Activated CD4-positive, alpha-beta T cell treated with anti-CD3 and anti-CD28 coated beads for 36 hours (primary cell): ENCODE measurements at places on chromosomes 2 and 18.

- DNase-seq = no peak
Measured at GRCh38 chr2:83573060-83573459, 886.0 kb downstream of the SUCLG1 start.

DNA sequence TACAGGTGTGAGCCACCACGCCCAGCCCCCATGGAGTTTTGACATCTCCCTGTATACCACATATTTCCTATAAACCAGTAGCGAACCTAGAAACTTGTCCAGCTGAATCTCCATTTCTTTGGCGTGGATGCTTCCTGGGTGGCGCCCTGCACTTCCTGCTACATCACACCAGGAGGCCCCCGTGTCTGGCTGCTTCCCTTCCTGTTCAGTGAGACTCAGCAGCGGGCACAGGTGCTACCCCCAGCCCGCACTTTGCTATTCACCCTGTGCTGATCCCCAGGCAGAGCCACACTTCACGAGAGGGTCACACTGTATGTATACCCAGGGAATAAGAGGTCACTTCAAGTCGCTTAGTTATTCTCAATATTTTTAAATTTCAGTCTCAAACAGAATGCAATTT lies 35.0 kb downstream of the CYP27C1 start:
- DNase-seq = peak; percentile 46

DNA sequence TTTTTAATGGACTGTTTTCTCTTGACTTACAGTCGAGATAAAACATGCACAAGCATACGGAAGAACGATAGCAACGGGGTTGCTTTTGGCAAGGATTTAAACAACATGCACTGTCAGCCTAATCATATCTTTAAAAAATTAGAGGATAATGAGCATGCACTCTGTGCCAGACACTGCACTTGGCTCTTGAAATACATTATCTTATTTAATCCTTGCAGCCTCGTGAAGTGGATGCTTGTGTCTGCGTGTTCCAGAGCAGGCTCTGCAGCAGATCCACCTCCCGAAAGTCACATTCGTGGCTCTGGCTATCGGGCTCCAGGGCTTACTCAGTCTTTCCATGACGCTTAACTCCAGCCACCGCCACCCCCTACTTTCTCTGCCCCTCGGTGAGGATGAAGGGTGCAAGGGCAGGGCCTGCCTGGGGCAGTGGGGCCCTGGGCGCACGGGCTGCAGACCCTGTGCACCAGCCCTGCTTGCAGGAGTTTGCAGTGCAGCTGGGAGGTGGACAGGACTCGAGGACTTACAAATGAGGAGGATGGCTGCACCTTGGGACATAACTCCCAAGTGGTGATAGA lies 61.7 kb downstream of the ACKR3 start:
- no peak for DNase-seq

- DNase-seq = peak; percentile 60
Measured at GRCh38 chr18:49227441-49228165, 232.8 kb downstream of the DYM start.

- DNase-seq = no peak
Measured at GRCh38 chr2:73919596-73920228, 7.0 kb upstream of the DGUOK start.

DNA sequence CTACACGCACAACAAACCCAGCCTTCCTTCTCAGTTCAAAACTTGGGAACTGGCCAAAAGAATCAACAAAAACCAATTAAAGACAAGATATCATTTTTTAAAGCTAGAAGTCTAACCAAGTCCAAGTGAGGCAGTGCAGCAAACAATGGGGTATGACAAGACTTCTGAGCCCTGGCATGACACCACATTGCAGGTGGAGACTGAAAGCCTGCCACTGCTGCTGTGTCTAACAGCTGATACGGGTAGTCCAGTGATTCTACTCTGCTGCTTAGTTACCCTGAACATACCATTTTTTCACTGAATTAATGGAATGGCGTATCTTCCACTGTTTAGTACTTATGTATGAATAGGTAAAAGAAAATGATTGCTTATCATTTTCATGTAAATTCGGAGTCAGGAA lies 47.4 kb upstream of the KIDINS220 start:
- no peak for DNase-seq

DNA sequence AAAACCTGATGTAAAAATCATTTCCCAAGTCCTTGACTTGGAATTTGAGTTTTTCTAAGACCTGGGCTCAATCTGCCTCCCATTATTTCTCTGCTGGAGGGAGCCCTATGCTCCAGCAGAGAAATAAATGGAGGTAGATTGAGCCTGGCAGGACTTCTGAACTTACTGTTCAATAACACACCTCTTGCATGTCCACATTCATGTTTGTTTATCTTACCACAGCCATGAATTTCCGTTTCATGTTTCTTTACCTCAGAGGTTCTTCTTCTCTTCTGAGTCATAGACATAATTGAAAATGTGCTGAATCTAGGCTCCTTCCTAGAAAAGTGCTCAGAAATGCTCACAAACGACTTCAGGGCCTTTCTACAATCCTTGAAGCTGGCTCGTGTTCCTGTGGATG lies 170.8 kb downstream of the PMAIP1 start:
- DNase-seq = no peak

DNA sequence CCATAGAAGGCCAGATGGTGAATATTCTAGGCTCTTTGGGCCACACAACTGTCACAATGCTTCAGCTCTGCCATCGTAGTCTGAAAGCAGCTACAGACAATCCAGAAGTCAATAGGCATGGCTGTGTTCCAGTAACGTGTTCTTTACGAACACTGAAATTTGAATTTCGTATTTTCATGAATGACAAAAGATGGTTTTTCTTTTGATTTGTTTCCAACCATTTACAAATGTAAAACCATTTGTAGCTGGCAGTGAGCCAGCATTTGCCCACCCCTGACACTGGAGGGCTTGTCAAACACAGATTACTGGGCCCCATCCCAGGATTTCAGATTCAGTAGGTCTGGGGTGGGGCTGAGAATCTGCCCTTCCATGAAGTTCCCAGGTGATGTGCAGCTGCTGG lies 83.0 kb upstream of the ATG16L1 start:
- no peak for DNase-seq

DNA sequence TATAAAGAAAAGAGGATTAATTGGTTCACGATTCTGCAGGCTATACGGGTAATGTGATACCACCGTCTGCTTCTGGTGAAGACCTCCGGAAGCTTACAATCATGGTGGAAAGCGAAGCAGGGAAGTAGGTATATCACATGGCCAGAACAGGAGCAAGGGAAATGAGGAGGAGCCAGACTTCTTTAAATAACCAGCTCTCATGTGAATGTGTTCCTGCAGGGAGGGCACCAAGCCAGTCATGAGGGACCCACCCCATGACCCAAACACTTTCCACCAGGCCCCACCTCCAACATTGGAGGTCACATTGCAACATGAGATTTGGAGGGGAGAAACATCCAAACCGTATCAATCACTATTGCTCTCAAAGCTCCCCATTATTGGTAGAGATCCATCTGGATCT lies 61.8 kb downstream of the EFEMP1 start:
- DNase-seq = no peak

DNA sequence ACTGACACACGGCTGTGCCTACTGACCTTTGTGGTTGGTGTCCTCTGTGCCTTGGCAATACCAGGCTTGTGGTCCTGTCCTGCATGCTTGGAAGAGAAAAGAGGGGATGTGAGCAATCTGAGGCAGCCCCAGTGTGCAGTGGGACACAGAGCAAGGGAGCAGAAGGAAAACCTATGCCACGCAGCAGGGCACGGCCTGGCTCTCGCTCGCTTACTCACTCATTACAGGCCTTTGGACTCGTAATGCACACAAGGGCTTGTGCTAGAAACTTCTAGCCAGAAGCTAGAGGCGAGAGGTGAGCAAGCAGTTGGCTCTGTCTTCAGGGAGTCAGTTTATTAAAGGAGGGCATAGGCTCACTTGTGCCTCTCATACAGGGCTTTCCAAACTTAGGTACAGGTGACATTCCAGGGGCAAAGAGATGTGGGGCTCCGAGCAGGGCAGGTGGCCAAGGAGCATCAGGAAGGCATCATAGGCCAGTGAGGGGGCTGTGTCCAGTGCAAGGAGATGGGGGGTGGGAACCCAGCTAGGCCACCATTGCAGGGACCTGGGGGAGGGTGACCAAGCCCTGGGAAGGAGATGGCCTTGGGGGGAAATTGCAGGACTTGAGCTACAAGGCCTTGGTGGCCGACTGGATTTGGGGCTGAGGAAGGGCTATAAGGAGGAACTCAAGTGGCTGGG lies 100.8 kb downstream of the DYSF start:
- DNase-seq = no peak

DNA sequence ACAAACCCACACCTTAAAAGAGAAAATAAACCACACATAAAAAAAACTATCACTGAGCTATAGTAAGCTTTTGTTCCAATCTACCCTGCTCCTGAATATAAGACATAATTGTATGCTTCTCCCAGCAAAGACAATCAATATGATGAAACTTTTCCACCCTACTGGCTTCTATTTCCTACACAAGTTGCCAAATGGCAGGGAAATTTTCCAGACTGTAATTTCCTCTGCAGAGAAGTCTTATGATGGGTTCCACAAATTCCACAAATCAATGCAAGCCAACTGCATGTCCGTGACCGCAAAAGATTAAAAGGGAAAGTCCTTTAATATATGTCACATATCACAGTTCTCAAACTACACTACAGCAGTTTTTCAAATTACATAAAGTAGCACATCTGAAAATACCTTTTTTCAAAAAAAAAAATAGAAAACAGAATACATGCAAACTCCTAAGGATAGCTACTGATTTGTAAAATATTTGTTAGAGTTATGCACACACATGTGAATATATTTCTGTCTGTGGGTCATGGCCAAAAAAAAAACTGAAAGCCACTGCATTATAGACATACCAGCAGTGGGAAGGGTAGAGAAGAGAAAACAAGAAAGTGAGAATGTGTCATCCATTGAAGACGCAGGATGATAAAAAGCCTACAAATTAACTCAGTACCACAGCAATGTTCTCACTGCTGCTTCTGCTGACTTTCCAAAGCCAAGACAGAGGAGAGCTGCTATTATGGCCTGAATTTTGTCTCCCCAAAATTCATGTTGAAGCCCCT lies 61.4 kb downstream of the RPL31 start:
- no peak for DNase-seq

- no peak for DNase-seq
Measured at GRCh38 chr18:59550174-59550516, 147.1 kb downstream of the CCBE1 start.

- DNase-seq = peak; percentile 2
Measured at GRCh38 chr2:232336981-232337720, 41.4 kb upstream of the ALPP start.

DNA sequence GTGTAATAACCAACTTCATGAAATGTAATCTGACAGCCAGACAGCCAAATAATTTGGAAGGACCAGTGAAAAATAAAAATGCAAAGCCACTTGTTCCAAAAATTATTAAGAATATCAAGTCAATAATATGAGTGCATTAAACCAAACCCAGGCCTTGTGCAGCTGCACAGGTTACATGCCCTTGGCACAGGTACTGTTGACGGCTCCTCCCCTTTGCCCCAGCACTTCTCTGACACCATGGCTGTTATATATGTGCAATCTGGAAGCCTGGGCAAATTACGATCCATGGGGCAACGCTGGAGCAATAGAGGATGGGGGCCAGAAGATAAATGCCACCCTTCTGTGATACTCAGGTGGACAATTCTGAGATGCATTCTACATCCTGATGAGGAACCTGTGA lies 68.9 kb downstream of the METTL4 start:
- no peak for DNase-seq

- DNase-seq = no peak
Measured at GRCh38 chr2:98295721-98296414, 50.4 kb upstream of the CNGA3 start.

GRCh38 chr2:173855661-173856060 lies 109.5 kb downstream of the SP3 start:
- DNase-seq = no peak
